Urothelium cell line (cell line): ENCODE measurements at places on chromosomes 2 and 18.
A peak's percentile ranks its signal among the peaks of the same experiment; 100 is the strongest.

GRCh38 chr2:55721596-55722215 lies 28.1 kb upstream of the PNPT1 start:
- DNase-seq: no peak

DNA sequence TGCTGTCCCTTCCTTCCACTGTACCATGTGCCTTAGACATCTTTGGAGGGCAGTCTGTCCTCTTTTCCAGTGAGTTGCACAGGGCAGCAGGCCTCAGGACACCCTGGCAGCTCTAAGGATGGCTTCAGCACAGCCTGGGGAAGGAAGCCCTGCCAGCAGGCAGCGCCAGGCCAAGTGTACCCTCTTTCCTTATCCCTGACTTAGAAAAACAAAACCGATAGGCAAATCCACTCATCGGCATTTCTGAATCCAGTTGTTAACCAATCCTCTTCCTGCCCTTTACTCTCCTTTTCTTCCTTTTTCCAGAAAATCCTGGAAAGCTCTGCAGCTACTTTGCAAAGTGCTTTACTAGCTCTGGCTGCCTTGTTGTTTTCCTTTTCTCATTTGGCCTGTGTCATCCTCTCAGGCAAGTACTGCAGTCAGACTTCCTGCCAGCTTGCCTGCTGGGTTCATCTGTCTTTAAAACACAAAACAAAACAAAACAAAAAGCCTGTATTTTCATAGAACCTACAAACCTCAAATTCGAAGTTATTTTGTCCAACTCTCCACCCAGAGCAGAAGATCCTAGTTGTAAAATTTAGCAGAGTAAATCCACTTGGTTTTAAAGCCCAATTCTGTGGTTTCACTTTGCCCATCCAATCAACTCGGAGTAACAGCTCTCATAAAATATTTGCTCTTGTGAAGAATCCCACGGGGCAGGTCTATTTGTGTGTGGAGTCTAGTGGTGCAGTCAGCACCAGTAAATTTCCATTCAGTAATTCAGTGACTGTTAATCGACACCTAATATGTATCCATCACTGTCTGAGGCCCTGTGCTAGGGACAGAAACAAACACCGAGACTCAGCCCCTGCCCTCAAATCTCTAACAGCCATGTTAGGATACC lies 45.2 kb downstream of the PCBP1 start:
- peak; percentile 44 for DNase-seq

DNA sequence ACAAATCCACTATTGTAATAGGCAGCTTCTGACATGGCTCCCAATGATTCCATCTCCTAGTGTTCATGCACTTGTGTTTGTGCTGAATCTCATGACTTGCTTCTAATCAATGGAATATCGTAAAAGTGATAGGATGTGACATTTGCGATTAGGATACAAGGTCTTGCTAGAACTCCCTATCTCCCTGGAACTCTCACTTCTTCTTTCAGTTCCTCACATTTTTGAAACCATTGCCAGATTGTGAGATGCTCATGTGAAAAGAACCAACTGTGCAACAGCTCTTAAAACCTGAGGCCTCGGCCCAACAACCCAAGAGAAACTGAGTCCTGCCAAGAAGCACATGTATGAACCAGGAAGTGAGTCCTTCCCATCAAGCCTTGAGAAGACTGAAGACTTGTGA lies 226.9 kb upstream of the DTNA start:
- DNase-seq: no peak

DNA sequence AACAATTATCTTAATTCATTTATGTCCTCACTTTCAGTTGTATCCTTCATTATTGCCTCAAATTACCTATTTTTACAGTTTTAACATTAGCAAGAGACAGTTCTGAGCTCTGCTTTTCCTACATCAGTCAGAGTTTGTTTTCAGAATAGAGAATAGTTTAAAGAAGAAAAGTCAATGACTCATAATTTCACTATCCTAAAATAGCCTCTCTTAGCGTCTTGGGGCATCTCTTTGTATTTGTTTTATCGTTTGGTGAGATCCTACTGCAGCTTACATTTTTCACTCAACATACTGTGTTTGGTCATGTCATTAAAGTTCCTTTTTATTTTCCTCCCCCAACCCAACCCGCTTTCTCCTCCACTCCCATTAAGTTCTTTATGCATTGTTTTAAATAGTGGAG lies 3.8 kb downstream of the SEC11C start:
- DNase-seq: no peak

GRCh38 chr18:68414407-68414806 lies 300.5 kb downstream of the TMX3 start:
- no peak for DNase-seq

DNA sequence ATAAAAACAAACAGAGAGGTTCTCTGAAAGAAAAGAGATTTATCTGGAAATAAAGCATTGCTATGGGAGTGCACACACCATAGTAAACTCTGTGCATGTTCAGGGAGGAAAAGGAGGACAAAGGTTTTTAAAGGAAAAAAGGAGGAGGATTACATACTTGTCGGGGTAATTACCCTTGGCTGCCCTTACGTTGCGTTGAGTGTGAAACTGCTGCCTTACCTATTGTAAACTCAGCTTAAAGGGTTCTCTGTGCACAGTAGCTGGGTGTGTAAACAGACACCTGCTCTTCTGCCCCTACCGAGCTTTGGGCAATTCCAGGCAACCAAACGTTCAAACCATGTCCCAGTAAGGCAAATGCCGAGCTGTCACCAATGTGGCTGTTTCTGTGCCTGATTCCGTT lies 29.6 kb upstream of the PXDN start:
- DNase-seq: no peak

DNA sequence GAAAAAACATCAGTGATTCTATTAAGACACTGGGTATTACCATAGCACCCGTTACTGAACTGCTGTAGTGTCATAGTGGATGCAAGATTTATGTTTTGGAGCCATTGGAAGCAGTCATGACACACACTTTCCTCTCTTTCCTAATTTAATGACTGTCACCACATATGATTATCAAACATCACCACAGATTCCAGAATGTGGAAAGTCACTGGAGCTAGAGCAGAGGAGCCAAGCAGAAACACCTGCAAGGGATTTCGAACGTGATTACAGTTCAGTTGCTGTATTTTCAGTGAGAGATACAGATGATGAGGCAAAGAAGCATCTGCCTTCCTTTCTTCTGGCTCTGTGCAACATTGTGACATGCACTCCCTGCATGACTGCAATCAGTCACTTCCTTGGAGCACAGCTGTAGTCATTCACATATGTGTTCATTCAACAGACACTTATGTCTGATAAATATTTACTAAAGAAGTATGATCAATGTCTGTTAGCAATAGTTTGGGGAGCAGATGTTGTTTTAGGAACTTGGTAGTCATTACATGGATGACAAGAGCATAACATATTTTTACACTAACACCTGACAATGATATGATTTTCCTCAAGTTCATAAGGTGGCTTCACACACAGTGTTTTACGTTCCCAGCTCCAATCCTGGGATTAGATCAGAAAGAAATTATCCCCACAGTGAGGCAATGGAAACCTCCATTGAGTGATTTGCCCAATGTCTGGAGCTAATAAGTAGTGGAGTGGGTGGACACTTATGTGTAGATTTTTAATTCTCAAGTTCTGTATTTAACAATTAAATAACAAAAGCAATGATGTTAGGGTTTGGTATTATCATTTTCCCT lies 416.6 kb downstream of the PLCL1 start:
- no peak for DNase-seq

DNA sequence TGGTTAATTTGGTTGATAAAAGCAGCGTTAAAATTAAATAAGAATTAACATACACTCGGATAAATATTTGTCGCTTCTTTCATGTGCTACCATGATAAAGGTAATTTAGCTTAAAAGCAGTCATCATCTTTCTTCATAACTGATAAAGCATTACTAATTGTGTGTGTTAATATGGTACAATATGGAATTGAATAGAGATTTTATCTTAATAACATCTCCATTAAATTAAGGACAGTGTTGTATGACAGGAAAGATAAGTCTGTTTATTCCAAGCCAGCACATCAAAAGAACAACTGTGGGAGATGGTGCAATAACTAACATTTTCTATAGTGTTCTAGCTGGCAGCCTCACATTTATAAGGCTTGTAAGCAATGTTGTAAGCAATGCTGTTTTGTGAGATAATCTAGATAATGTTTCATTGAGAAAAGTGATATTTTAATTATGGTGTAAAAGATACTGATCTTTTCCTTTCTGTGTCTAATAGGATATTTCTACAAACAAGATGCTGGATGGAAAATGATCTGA lies 64.4 kb upstream of the AFF3 start:
- DNase-seq: no peak

DNA sequence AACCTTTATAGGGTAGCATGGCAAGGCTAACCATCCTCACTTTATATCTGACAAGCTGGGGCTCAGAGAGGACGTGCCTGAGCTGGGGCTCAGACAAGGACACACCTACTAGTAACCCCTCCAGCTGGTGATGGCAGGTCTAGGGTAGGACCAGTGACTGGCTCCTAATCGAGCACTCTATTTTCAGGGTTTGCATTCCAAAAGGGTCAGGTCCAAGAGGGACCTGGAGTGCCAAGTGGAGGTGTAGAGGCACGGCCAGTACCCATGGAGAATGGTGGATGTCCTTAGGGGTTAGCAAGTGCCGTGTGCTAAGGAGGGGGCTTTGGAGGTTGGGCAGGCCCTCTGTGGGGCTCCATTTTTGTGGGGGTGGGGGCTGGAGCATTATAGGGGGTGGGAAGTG lies 1.2 kb upstream of the DES start:
- DNase-seq: no peak

DNA sequence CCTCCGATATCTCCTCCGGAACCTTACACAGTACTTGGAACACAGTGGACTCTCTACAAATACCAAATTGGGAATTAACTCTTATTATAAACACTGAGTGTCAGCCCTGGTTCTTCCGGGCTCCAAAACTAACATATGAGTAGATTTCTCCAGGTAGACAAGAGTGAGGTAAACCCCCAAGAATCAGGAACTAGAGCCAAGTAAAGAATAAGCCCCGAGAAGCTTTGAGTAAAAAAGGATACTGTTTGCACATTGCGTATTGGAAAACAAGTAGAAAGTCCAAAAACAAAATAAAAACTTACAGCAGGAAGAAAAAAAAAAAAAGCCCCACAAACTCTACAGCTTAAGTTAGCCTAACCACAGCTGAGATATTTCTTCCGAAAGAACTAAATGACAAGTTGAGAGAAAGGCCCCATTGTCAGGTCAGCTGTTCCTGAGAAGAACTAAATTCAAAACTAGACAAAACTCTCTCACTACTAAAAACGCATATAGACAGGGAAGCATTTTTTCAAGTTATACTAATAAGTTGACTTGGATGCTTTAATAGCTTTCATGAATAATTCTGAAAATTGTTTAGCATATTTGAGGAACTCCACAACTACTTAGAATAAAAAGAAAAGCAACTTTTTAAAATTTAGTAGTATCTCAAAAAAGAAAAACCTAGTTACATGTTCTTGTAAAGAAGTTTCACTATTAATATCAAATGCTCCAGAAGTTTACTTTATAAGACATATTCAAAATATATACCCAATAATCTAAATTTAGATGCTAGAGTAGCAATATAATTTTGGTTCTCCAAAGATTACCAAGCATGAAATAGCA lies 4.3 kb upstream of the HAAO start:
- no peak for DNase-seq

DNA sequence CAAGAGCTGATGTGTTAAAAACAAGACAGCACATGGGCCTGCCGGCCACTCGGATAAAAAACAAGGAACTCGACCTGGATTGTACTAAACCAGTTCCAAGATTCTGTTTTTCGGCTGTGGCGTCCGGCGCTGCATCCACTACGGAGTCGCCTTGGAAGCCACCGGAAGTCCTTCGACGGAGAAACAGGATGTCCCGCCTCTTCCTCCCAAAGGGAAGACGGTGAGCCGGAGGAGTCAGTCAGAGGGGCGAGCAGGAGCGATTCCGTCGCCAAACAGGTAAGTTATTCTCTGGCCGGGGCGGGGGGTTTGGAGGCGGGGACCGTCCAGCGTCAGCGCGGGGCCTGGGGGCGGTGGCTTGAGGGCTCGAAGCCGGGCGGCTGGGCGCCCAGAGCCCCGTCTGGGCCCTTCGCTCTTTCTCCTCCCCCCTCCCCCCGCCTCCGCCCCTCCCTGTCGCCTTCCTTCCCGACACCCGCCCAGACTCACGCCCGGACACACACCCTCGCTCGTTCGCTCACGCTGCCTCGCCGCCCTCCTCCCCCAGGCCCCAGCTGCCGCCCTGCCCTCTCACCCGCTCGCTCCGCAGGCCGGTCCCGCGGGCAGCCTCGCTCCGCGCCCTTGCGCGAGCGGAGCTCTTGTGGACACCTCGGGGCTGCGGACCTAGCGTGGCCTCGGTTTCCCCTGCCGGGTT lies at the start of gene ZNF407:
Gene ZNF407, plus strand, starts transcription at position 209 of the 688 bp plus-strand sequence. CDS start 33,150 bp downstream, outside the sequence.
- DNase-seq: peak; percentile 91

DNA sequence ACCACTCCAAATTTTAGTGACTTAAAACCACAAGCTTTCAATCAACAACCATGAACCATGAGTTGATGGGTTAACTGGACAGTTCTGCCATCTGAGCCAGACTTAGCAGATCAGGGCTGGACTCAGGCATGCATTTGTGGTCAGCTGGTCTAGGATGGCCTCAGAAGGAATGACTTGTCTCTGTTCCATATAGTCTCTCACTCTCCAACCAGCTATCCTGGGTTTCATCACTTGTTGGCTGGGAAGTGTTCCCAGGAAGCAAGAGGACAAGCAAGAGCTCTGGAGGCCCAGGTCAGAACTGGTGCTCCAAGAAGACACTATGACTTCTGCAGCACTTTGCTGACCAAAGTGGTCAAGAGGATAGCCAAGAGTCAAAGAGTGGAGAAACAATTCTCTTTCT lies 17.5 kb upstream of the MAP3K20 start:
- no peak for DNase-seq

GRCh38 chr2:127560201-127560930 lies 24.9 kb downstream of the MYO7B start:
- no peak for DNase-seq

- DNase-seq: no peak
Observed at GRCh38 chr2:212426637-212427412, 111.8 kb downstream of the ERBB4 start.

GRCh38 chr2:203361922-203362321 lies 33.7 kb downstream of the ABI2 start:
- DNase-seq: no peak

- DNase-seq: no peak
Observed at GRCh38 chr2:192288295-192288694, 93.6 kb upstream of the TMEFF2 start.

- no peak for DNase-seq
Observed at GRCh38 chr2:80943487-80943886, 638.9 kb upstream of the LRRTM1 start.

GRCh38 chr18:55650363-55650870 lies 62.4 kb upstream of the TCF4 start:
- DNase-seq: peak; percentile 12

- DNase-seq: no peak
Observed at GRCh38 chr18:31931886-31932240, 11.1 kb downstream of the TRAPPC8 start.

DNA sequence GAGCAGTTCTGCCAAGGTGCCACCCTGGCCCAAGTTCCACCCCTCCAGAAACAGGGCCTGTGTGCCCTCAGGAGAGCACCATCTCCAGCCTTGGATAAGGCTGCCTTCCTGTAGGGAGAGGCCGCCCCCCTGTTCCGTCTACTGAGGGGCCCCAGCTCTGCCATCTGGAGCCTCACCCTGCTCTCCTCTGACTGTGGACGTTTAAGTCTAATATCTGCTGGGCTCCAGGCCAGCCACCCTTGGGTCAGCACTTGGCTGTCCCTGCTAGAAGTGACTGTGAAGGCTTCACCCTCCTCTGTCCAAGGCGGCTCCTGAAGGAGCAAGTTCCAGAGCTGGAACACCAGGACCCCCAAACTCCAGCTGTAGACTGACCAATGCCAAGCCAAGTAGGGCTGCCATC lies 26.3 kb downstream of the RHOB start:
- no peak for DNase-seq

- peak; percentile 9 for DNase-seq
Observed at GRCh38 chr2:142286618-142287017, 155.8 kb upstream of the LRP1B start.

- DNase-seq: peak; percentile 46
Observed at GRCh38 chr2:11213090-11213638, 57.9 kb downstream of the SLC66A3 start.
